Fibroblast of mammary gland (primary cell): ENCODE measurements at places on chromosomes 16 and 17.

- DNase-seq = peak; percentile 70
Observed at GRCh38 chr17:1785930-1786329, 24.1 kb downstream of the SERPINF1 start.

DNA sequence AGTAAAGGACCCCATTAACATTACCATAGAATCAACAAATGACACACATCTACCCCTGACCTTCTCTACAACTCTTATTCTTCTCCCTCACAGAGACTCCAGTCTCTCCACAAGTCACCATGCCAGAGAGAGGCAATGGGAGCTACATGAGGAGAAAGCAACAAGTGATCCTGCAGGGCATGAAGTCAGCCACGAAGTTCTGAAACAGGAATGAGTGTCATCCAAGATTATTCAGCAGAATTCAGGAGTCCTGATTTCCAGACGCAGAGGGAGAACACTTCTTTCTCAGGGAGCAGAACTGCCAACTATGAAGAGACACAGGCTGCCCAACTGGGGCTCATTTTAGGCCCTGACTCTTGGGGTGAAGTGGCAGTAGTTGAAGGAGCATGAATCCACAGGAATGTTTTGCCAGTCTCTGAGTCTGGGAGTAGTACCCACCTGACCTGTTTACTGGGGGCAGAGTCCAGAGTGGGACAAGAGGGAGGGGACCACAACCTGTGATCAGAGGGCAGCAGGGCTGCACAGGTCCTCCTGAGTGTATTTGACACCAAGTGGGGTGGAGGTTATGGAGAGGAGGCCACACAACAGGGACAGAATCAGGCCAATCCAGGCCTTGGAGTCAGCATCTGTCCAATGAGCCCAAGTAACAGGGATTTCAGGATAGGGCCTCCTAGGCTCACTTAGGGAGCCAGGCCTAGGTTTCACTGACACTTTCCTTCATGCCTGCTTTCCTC is 2.4 kb upstream of the MTMR4 start:
- DNase-seq = no peak

DNA sequence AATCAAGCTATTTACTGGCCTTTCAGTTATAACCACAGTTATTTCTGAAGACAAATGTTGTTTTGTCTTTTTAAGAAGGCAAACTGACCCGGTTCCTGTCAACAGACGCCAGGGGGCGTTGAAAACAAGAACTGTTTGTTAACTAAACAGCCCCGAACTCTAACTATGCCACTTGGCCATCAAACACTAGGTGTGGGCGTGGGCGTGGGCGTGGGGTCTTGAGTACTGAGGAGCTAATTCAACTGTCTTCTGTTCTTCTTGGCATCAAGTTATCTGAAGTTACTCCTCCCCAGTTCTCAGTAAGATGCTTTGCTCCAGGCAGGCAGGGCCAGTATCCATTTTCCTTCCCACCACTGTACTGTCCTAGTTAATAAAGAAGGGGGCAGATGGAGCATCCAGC is 63.3 kb upstream of the MTMR4 start:
- peak; percentile 37 for DNase-seq

GRCh38 chr16:7518158-7518557 is 185.5 kb downstream of the RBFOX1 start:
- no peak for DNase-seq

DNA sequence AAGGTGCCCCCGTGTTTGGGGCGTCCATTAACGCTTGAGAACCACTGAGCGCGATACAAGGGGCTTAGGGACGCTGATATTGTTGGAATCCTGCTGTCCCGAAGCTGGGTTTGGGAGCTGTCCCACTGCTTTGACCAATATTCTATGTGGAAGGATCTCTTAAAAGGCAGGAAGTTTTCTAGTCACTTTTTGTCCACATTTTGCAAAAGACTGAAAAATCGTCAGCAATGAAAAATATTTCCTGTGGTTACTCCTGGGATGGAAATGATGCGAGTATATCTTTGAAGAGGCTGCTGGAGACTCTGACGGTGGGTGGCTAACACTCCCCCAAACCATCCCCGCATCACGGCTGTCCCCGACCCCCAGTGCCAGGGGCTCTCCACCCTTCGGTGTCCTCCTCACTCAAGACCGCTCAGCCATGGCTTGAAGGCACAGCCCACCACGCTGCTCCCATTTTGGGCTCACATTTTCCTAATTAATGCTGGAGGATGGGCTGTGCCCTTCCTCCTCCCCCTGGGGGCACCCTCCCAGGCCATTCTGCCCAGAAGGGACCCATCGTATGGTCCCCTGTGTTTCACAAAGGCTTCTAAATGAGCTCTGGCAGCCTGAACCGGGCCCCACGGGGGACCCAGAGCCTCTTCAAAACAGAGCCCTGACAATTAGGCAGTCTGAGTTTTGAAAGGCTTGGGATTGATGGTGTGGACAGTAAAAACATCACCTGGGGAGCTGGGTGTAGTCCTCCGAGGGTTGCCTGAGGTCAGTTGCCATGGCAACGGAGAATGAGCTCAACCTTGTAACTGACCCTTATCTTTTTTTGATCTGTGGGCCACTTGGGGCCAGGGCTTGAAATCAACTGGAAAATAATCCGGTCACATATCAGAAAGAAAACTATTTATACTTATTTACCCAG is 158.6 kb downstream of the C16orf78 start:
- no peak for DNase-seq
